NCI-H1930 (cell line): ENCODE measurements at places on chromosomes 3 and 15.

DNA sequence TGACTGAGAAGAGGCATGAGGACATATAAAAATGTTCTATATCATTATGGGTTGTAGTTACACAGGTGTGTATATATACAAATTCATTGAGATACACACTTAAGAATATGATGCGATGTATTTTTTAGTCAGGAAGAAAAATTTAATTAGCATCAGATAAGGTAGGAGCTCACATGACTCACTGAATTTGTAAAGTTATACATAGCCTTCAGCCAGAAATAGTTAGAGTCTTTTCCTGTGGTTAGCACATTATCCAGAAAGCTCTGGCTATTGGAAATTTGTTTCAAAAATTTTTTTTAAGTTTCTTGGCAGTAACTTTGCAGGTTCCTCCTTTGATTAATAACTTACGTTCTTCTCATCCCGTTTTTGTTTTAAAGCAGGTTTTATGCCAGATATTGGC, 88.6 kb downstream of the STT3B start:
- DNase-seq = no peak

DNA sequence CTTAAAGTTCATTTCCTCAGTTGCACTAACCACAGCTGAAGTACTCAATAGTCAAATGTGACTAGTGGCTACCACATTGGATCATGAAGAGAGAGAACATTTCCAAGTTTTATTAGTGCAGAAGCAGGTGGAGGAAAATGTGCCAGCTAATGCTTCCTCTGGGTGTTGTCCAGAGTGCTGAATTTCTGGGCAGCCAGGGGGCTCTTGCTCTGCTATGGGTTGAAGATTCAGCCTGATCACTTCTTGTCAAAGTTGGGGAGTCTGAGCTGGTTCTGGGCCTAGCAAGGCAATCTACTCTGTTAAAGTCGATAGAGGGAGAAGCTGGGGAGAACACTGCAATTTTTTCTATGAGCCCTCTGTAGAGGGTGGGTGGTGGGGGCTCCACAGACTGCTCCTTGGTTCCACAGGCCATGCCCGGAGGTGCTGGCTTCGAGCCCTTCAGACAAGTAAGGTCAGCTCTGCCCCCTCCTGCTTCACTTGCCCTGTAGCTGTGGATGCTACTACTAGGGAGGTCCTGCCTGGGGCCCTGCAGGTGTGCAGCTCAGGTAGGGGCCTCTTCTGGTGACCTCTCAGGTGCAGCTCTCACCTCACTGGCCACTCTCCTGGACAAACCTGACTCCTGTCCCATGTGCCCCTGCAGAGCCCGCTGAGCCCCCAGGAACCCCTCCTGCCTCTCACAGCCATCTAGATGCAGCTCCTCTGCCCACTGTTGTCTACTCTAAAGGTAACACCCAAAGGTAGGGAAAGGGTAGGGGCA, 8.2 kb downstream of the ALG3 start:
- no peak for DNase-seq

- no peak for DNase-seq
Measured at GRCh38 chr3:76129441-76129840, 344.1 kb upstream of the ZNF717 start.

DNA sequence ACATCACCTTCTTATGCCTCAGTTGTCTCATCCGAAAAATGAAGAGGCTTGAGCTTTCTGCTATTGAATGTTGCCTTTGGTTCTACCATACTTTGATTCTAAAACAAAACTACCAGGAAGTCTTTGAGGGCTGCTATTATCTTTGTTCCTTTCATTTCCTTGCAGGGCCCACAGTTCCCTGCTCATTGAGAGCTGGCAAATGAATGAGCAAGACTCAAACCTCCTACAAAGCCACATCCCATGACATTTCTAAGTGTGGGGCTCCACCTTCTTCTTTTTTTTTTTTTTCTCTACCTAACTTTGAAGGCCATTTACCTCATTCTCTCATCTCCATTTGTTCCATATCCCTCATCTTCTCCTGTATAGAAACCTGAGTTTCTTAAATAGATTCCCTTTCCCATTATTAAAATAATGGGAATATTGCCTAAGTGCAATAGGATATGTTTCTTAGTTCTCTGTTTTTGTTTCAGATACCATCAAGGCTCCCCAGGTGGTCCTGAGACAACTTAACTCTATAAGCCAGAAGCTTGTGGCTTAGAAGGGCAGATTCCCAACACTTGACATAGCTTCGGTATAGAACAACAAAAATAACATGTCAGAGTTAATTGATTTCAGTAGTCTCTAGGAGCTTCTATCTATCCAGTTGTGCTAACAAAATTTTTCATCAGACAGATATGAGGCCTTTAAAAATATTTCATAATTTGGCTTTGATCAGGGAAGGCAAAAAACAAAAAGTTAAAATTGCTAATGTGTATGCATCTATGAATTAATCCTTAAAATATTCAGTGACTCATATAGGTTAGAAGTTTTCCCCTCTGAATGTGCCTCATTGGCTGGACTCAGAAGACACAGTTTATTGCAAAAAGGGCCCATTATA, 951.6 kb downstream of the TUSC7 start:
- DNase-seq = no peak

GRCh38 chr3:119205685-119206084, 32.3 kb downstream of the UPK1B start:
- DNase-seq = no peak

GRCh38 chr15:75684648-75685047, 28.0 kb downstream of the CSPG4 start:
- no peak for DNase-seq

DNA sequence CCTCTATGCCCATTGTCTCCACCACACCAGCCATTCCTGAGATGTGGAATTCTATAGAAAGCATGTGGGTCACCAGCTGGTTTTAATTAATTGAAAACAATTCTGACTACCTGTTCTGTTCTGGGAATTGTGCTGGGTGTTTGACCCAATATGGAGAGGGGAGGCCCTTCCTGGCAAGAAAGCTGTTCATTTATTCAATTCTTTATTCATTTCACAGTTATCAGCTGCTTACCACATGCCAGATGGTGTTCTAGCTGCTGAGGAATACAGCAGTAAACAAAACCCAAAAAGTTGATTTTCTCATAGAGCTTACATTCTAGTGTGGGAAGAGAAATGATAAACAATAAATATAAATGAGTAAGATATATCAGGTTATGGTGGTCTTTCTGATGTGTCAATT, 296.1 kb upstream of the RASGRP1 start:
- no peak for DNase-seq

- DNase-seq = peak; percentile 1
Measured at GRCh38 chr15:80694611-80695098, 455 bp upstream of the ABHD17C start.

DNA sequence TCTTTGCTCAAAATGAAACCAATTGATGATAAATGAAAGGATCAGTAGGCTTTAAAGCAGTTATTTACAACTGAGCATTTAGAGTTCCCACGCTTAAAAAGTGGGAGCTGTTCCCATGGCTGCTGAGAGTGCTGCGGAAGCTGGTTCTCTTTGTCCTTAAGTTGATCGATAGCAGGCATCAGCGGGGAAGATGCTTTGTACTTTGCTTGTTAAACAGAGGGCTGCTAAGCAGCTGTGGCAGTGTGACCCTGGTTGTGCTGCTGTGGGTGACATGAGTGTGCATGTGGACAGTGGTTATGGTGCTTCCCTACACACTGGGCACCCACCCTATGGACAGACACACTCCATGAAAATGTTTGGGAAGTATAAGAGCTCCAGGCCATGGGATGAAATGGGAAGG, 96.3 kb downstream of the PTPRG start:
- DNase-seq = no peak

DNA sequence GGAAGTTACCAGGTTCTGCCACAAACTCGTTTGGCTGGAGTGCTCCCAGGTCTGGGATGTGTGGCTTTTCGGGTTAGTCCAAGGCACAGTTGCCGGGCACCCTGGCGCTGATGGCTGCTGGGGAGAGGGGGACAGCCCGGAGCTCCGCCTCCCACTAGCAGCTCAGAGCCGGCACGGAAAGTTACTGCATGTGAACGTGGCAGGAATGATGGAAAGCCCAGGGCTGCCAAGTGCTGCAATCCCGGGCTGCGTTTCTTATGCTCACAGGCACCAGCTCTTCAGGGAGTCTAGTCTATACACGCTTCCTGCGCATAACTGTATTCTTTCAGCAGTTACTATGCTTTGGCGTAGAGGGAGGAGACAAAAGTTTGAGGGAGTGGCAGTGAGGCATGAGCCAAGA, 141.8 kb upstream of the ICE2 start:
- DNase-seq = no peak

DNA sequence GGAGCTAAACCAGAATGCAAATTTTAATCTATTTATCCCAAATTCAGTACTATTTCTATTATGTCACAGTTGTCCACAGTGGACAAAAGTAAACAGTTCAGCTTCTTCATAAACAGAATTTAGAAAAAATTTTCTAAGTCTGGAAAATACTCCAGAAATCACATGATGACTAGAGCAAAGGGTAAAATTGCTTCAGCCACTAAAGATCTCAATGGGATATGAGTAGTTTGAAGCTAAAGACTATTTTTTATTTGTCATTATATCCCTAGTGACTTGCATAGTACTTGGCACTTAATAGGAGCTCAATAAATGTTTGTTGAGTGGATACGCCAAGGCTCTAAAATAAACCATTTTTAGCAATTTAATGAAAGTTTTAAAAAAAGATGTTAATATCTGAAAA, 354.3 kb upstream of the AGTR1 start:
- DNase-seq = no peak

GRCh38 chr15:86300390-86301125, 220.9 kb downstream of the AGBL1 start:
- DNase-seq = no peak

DNA sequence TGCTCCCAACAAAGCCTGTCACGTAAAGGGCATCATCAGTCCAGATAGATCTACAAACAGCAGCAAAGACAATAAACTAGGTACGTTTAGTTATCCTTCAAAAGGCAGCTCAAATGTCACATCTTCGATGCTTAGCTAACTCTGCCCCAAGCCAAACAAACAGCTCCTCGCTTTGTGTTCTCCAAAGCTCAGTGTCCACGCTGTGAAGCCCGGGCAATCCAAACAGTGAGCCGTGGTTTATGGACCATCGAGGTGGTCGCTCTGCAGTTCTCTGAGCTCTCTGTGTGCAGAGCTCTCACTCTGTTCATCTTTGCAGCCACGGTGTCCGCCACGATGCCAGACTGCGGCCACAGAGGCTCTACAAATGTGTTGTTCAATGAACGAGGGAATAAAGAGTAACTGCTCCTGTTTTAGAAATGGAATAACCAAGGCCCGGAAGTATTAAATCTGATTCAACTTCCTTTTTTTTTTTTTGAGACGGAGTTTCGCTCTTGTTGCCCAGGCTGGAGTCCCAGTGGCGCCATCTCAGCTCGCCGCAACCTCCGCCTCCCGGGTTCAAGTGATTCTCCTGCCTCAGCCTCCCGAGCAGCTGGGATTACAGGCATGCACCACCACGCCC, 117.2 kb upstream of the FAM174B start:
- no peak for DNase-seq

- no peak for DNase-seq
Measured at GRCh38 chr15:76191539-76192244, 119.6 kb downstream of the ETFA start.

- no peak for DNase-seq
Measured at GRCh38 chr3:113852506-113852905, 13.9 kb downstream of the GRAMD1C start.

DNA sequence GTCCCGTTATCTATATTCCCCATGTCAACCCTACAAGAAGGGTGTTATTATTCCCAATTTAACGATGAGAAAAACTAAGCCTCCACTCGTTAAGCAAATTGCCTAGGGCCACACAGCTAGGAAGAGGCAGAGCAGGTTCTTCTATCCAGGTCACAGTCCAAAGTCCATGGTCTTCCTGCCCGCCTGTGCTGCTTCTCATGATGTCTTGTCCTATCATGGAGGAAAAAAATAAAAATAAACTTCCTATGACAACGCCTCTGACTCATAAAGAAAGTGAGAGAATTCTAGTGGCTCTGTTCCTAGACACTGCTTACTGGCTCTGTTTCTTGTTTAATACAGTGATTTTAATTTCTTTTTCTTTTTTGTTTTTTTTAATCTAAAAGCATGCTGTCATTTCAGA, 9.7 kb downstream of the COL8A1 start:
- no peak for DNase-seq

GRCh38 chr3:179871782-179872181, 165.0 kb downstream of the PEX5L start:
- DNase-seq = no peak

- DNase-seq = no peak
Measured at GRCh38 chr15:85764649-85765277, 30.0 kb downstream of the KLHL25 start.

DNA sequence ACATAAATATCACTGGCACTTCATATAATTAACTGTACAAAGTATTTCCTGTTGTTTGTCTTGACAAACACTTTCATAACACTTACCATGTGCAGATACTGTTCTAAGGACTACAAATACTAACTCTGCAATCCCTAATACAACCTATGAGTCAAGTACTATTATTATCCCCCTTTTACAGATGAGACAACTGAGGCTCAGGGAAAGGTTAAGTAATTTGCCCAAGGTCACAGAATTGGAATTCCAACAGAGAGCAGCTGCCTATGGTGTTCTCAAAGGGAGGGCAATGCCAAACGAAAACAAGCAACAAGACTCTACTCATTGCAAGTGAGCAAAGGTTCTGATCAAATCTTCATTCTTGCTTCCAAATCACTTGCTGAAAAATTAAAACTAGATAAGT, 85.9 kb downstream of the MAGI1 start:
- no peak for DNase-seq

DNA sequence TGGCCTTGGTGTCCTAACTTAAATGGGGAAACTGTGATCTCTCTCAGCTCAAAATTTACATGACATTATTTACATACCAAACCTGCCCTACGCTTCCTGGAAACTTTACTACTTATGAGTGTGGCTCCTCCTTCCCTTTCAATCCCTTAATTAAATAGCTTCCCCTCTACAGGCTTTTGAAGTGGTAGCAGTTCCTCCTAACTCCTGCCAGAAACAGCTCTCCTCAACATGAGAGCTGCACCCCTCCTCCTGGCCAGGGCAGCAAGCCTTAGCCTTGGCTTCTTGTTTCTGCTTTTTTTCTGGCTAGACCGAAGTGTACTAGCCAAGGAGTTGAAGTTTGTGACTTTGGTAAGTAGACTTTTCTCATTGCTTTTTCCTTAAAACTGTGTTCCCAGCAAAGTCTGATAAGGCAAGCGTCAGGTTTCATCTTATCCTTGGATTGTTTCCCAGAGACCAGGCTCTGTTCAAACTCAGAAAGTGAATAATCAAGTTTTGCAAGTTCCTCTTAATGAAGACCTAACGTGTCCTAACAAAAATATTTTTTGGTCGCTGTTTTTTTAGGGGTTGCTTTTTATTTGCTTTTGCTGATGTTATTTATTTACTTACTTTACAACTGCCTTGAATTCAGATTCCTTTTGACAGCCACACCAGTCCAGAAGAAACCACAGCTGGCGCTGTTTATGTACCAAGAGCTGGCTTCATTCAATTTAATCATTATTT, at the start of gene ACP3:
ACP3 (plus strand) TSS at position 179 of the 720 bp plus-strand sequence; CDS start at position 229, 50 bp downstream.
- DNase-seq = no peak
